Activated T-cell treated with anti-CD3 and anti-CD28 coated beads, Interleukin-2, amount 50 U/mL, for 4 hours (primary cell): ENCODE measurements at places on chromosomes 7 and 10. TPM values are rescaled to one million over a fixed set of nuclear protein-coding genes. Genes with fewer than 3 reads are reported as not detected.

DNA sequence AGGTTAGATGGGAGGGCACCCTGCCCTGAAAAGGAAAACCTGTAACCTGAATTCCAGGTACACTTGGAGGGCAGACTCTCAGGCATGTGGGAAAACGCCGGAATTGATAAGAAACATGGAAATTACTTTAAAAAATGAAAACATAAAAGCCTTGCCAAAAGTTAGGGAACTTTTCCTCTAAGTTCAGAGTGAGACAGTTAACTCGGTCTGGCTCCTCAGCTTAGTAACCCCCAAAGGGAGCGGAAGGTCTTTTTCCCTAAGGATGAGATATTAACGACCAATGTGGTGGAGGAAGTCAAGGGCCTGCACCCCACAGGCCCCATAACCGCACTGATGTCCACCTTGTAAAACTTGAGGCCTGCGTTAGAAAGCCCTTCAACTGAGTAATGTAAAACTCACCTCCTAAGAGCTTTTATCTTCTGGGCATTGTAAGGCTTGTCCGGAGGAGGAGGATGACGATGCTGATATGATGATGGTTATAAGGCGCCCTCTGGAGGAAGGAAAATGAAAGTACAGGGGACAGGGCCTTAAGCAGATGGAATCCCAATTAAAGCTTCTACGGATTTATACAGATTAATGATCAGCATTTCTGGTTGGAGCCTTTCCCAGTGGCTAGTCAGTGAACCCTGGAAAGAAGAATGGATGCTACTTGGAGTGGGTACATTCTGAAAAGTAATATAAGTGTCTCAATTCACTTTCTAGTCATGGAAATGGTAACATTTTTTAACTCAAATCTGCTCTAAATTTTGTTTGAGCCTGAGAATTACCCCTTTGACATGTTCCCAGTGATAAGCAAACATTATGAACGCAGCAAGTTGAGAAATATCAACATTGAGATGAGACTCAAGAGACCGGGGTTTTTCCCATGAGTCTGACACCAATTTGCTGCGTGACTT lies 694 bp downstream of the COL1A2 start:
- no peak for DNase-seq

Gene CNOT4
- 14.2 TPM for total RNA-seq

DNA sequence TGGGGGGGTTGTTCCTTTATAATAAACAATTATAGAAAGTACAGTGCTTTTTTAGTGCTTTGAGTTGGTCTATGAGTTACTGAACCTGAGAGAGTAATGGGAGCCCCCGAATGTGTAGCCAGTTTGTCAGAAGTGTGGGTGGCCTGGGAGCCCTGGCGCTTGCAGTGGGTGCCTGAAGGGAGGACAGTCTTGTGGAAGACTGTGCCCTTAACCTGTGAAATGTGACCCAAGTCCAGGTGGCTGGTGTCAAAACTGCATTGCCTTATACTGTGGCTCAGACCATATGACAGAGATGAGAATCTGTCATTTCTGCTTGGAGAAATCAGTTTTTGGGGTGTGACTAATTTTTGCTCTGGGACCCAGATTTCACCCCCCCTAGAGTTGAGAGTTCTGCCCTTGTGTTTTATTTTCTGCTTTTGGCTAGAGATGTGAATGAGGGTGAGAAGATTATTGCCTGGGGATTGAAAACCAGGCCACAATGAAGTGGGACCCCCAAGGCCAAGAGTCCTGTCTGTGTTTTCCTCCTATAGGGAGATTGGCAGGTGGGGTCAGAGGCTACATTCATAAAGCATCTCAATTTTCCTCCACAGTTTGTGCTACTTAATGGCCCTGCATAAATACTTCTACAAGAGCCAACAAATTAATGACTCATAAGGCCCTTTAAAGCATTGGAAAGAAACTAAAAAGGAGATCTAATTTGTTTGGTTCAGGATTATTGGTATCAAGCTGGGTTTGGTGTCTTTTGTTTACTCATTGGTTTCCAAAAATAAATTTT lies 24.1 kb upstream of the CARD11 start:
- no peak for DNase-seq

DNA sequence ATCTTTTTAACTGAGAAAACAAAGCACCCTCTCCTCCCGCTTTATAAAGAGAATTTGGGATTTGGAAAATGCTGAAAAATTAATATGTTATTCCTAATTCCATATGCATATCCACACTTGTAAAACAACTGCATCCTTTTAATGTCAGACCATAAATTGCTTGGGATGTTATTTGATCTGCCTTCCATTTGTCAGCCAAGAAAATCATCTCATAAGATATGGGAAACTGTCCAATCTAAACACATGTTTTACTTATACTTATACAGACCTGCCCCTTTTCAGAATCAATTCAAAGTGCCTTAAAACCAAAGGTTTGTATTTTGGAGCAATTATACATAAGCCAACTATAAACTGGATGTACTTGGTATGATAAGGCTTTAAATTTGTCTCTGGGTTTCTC lies 595.5 kb upstream of the PFKP start:
- DNase-seq, result no peak

Gene CDH23
- 1.2 TPM for total RNA-seq

DNA sequence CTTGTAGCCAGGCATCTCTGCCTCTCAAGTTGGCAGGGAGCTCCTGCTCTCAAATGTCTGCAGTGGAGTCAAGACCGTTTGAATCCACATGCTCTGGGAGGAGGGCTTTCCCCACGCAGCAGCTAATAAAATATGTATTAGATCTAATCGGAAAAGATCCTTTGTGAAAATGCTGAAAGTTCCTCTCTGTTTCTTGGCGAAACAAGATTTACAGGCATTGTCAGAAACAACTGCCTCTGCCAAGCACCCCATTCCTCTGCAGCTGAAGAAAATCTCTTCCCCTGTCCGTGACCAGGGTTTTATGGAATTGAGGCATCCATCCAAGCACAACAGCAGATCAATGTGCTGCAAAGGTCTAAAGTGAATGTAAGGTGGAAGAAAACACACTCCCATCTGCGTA lies 165.8 kb downstream of the TCERG1L start:
- no peak for DNase-seq

Gene LEP
- total RNA-seq, result not detected

Gene TYSND1
- 11.6 TPM for total RNA-seq

Gene SPDYE2
- total RNA-seq, result not detected

DNA sequence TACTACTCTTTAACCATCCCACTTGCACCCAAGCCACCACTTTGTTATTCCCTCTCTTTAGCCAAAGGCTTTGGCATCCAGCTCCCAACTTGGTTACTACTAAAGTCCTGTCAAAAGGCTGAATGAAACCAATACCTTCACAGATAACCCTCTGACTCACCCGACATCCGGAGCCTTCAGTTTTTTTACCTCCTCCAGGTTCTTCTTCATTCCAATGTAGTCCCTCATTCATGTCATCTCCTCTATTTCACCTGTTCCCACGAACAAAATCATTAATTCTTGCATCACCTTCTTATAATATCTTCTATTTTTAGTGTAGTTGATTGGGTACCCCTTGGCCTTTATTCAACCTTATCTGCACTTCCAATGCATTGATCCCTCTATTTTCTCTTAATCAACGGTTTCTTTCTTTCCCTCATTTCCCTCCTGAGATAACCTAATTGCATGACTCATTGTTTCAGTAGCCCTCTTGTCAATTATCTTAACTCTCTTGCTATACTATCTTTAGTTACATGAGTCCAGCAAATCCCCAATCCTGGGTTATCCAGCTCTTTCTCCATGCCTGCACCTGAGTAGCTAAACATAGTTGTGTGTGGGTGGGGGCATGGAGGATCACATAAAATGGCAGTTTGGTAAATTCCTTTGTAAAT lies 87.2 kb upstream of the COL1A2 start:
- no peak for DNase-seq

GRCh38 chr7:82616059-82616728 lies 172.6 kb upstream of the CACNA2D1 start:
- DNase-seq, result no peak

GRCh38 chr10:57014758-57015157 lies 653.7 kb upstream of the ZWINT start:
- DNase-seq, result no peak

- peak; percentile 6 for DNase-seq
These were observed 704 bp upstream of the ERLIN1 start for GRCh38 chr10:100186253-100187212.

Gene STEAP2
- 0.14 TPM for total RNA-seq

Gene STAM
- 14.7 TPM for total RNA-seq

DNA sequence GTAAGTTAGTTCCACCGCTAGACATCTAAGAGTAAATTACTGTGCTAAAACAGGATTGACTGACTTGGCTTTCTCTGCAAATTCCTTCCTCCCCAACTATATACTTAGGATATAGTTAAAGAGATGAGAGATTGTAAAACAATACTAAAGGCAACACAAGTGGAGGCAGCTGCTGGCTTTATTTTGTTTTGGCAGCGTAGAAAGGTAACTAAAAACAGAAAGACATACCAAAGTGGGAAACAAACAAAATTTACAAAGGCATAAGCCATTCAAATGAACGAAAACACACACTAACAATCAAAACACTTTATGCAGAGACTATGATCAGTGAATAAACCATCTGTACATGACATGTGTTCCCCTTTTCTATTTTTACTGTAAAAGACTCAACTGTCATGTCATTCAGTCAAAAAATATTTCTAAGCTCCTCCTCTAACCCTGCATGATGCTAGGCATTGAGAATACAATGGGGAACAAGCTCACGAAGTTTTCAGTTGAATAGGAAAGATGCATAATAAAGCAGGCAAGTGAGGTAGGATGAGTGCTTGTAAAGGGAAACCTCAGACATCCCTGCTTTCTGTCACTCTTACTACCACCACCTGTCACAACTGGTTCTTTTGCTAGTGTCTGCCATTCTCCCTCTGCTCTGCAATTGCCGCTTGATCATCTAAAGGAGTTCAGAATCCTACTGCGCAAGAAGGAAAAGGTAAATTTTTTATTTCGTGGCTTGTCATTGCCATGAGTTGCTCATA lies 64.2 kb upstream of the COL1A2 start:
- DNase-seq, result no peak

Gene NEBL
- total RNA-seq, result 0.11 TPM

Gene OR6V1
- not detected for total RNA-seq

Gene SPDYE2B
- total RNA-seq, result not detected

- no peak for DNase-seq
These were observed 31.9 kb upstream of the SMKR1 start for GRCh38 chr7:129470411-129470810.

DNA sequence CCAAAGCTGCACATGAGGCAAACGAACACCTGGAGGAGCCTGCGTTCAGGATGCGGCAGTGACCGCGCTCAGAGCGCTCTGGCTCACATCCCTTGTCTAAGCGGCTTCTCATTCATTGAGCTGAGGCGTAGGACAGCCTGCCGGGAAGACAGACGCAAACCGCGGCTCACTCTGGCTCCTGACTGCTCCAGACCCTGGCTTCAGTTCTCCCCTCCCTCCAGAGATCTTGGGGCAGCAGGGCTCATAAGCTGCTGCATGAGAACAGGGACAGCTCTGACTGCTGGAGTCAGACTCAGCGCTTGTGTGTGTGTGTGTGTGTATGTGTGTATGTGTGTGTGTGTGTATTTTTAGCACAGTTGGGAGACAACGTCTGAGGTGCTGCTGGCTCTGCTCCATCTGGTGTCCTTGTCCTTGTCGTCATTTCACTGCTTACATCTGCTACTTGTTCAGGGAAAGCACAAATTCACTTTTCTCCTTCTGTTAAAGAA lies 15.8 kb upstream of the LYZL2 start:
- no peak for DNase-seq

DNA sequence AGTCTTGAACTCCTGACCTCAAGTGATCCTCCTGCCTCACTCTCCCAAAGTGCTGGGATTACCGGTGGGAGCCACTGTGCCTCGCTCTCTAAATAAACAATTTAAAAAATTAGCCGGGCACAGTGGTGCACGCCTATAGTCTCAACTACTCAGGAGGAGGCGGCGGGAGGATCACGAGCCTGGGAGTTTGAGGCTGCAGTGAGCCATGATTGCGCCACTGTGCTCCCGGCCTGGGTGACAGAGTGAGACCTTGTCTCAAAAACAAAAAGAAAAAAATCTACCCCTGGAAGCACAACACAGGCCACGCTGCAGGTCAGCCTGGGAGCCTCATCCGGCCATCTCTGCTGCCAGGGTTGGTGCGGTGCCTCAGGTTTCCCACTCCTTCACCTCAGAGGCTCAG lies 3.8 kb upstream of the EIF3B start:
- DNase-seq, result no peak

- DNase-seq, result no peak
These were observed 491.1 kb upstream of the AKR1E2 start for GRCh38 chr10:4334871-4335270.

- no peak for DNase-seq
These were observed 906 bp downstream of the CDK1 start for GRCh38 chr10:60778971-60779796.

Gene BNIP3
- total RNA-seq, result 38.6 TPM

DNA sequence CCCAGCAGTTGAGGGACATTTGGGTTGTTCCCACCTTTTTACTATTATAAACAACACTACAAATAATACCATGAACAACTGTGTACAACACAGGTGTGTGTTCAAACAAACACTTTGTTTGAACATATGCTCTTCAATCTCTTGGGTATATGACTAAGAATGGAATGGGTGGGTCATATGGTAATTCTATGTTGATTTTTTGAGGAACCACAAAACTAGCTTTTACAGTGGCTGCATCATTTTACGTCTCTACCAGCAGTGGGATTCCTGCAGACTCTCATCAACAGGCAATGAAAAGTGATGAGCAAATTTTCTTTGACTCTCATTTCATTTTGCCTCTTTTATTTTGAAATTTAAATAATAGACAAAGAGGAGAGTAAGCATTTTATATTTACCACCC lies 116.9 kb upstream of the KLF14 start:
- DNase-seq, result no peak

DNA sequence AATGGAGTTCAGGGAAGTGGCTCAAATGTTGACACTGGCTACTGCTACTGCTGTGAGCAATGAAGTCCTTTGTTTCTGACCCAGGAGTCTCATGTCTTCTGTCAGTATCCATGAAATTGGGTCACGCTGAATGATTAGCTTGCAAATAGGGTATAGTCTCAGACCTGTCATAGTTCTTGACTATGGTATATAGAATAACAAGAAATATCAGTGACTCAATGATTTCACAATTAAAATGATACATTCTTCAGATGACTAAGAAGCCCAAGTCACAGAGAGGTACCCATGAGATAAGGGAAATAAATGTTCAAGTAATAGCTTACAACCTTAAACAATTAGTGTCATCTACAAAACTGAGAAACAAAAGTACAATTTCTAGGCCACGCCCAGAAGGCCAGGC lies 89.3 kb downstream of the LYZL2 start:
- DNase-seq, result no peak

DNA sequence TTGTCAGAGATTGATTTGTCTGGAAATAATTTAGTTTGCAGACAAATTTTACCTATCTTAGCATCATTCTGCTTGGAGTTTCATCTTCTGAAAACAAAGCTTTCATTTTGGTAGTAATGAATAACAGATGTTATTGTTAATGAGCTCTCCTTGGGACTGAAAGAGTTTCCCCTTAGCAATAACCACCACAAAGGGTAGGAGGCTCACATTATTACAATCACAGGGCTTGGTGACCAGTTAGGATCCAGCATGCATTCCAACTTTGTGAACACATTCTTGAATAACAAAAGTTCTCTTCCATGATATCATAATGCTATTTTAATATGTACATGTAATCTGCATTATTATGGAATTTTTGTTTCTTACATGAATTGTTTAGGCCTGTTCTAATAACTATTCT lies 148.8 kb upstream of the VWC2 start:
- DNase-seq, result no peak

GRCh38 chr10:14740684-14741247 lies 33.9 kb downstream of the FAM107B start:
- no peak for DNase-seq

Gene HKDC1
- 0.54 TPM for total RNA-seq
